ENCODE measurements at places on chromosomes 5 and 9. TPM values are rescaled to one million over a fixed set of nuclear protein-coding genes. Genes with fewer than 3 reads are reported as not detected.

SGCD gene
- 76.9 TPM for total RNA-seq

EFNA5 gene
- total RNA-seq, result 36.4 TPM

DNA sequence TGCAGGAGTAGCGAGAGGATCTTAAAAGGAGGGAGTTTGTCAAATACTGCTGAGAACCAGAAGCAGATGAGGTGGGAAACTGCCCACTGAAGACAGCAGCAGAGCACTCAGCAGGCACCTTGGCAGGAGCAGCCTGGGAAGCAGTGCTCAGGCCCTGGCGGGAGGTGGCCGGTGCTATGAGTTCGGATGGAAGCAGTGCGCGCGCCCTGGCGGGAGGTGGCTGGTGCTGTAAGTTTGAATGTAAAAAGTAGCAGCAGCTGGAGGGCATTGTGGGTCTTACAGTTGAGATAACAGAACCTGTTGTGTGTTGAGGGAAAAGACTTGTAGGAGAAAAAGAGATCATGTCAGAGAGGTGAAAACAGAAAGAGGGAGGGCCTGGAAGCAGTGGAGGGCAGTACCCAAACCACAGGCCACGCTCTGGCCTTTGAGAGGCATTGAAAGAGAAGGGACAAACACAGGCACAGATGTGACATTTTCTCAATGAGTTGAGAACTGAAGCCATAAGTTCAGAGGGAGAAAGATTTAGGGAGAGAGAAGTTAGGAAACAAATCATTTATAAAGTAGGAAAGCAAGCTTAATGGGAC, 130.9 kb downstream of the ERCC6L2 start:
- no peak for DNase-seq

GRCh38 chr5:127192150-127192549, 98.4 kb upstream of the MEGF10 start:
- no peak for DNase-seq

DNA sequence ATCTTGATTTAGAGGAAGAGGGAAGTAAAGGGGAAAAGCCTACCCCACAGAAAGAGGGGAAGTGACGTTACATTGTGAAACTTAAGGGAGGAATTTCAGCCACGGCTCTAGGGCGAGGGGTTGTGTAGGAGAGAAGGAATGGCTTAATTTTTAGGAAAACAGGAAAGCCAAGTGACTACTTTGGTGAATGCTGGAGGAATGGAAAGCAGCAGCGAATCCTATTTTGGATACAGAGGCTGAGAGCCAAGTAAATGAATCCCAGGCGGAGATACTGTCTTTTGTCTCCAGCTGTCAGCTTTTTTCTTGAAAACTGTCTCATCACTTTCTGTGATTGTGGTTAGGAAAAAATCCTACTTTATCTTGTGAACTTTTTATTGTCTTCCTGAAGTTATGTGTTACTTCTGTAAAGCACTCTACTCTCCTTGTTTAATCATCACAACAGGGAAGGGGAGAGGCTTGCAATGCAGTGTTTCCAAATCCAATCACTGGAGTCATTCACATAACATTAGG, 188.4 kb downstream of the TSSK1B start:
- DNase-seq, result no peak

PCDHGB7 gene
- 8.8 TPM for total RNA-seq

DNA sequence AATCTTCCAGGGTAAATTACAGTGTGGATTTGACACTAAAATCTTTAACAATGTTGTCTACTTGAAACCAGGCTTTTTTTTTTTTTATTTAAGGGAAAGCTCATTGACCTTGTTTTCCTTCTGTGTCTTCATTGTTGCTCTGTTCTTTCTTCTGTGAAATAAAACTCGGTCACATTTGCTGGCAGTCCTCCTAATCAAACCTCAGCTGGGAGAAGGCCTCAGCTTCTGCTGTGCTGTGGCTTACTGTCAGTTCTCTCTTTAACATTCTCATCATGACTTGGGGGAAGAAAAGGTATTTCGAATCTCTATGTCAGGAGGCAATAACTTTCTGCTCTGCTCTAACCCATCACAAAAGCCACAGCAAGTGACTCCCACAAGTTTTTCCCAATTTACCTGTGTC, 268.9 kb downstream of the ZNF608 start:
- DNase-seq, result no peak

GRCh38 chr5:8068078-8068477, 199.1 kb downstream of the MTRR start:
- no peak for DNase-seq
